CD4-positive, alpha-beta T cell treated with Interleukin-4 for 4 hours (primary cell): ENCODE measurements at places on chromosomes 7 and 10.

DNA sequence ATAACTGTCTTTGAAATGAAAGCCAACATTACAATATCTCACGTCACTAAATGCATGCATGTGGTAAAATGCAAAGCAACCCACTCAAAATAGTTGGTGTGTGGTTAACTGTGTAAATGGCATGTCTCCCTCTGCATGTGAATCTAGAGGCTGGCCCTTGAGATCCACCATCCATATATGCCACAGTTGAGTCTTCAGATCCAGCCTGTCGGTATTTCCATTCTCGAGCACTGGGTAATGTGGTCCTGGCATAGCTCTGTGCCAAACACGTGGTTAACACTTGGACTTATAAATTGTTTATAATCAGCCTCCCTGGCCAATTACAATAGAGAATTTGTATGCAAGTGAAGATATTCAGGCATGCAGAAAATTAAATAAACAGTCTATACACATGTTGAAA lies 90.3 kb downstream of the LYZL1 start:
- DNase-seq, result no peak

DNA sequence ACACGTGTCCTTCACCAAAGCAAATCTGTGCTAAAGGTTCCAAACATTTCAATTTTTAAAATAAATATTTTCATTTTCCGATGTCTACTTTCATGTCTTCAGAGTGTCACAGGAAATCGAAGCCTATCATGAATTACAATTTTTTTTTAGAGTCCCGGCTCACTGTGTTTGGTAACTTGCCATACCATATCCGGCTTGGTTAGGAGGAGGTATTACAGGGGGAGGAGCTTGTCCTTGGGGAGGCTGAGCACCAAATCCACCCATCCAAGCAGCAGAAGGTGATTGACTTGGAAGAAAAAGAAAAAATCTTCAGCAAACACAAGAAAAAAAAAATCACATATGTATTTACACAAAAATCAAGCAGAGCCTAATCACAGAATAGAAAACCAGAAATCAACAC lies 21.3 kb downstream of the TIAL1 start:
- DNase-seq, result peak; percentile 60

GRCh38 chr7:35781200-35781701 lies 19.6 kb upstream of the SEPTIN7 start:
- DNase-seq, result no peak

DNA sequence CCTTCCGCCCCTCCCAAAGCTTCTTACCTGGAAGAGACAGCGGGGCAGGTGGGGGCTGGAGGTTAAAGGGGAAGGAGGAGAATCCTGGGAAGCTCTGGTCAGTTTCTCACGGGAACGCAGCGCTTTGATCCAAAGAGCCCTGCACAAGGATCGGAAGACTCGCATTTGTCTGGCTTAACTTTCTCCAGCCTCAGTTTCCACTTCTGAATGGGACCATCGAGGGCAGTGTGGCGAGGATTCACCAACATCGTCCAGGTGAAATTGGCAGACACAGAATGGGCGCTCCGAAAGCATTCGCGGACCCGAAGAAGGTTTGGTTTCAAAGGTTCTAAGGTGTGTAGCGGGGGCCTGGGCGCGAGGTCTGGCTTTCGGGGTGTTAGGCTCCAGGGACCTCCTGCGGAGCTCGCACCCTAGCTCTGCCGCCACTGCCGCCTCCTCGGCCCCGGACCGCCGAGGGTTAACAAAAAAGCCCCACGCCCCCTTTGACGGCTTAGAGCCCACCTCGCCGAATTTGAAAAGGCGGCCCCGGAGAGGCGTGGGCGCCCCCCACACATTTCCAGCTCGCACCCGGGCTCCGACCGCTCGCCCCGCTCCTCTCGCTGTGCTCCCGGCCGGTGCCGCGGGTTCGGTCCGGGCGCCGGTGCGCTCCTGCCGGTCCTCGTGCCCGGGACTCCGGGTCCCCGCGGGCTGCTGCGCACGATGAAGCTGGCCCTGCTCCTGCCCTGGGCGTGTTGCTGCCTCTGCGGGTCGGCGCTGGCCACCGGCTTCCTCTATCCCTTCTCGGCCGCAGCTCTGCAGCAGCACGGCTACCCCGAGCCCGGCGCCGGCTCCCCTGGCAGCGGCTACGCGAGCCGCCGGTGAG lies at the start of gene COL26A1:
Gene COL26A1 (plus strand): TSS at position 542 of the 862 bp plus-strand sequence. CDS start 158 bp downstream, at position 700.
- DNase-seq, result no peak

GRCh38 chr7:27099453-27100370 lies 2.8 kb downstream of the HOXA2 start:
- DNase-seq, result no peak
